ENCODE measurements at places on chromosomes 6 and 20.

GRCh38 chr6:26051665-26052310, 35.4 kb upstream of the HFE start:
- DNase-seq, result no peak

GRCh38 chr20:37714978-37715672, 21.3 kb downstream of the CTNNBL1 start:
- DNase-seq, result no peak

DNA sequence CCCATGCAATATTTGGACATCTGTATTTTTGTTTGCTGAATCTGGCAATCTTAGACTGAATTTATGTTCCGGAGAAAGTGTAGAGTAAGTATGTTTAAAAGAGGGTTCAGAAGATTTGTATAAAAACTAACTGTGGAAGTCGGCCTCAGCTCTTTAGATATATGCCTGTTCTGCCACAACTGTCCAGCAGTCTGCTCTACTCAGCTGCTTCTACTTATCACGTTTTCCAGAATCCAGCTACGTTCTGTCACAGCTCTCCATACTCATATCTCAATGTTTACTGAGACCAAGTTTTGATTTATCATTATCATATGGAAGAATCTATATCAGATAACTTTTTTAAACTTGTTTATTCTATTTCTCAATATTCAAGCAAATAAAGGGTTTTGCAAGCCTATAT, 721.3 kb downstream of the EYS start:
- DNase-seq, result no peak

GRCh38 chr6:128569732-128570679, 49.6 kb upstream of the PTPRK start:
- no peak for DNase-seq

DNA sequence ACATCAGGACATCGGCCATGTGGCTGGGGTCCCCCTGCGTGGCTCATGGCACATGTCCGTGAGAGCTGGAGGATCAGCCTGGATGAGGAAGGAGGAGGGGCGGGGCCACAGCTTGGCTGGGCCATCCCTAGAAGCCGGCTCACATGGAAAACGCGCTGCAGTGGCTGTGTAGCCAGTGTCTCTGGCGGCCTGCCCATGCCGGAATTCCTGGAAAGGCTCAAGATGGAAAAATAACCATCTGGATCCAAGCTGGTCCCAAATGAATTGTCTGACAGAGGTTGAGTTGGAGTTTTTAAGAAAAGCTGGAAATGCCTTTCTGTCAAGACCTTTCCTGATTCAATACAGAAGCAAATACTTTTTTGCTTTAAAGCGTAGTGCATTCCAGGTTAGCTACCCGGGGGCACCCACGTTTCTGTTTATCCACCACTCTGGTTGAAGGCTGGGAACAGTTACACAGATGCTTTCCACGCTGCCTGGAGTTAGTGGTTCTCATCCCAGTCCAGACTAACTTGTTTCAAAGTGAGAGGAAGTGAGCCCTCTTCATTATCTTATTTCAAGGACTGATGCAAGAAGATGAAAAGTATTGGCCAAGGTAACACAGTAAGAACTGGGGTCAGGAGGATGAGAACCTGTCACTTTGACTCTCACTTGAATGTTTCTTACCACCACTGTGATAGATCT, 99.0 kb downstream of the GMPR start:
- DNase-seq, result peak; percentile 54

DNA sequence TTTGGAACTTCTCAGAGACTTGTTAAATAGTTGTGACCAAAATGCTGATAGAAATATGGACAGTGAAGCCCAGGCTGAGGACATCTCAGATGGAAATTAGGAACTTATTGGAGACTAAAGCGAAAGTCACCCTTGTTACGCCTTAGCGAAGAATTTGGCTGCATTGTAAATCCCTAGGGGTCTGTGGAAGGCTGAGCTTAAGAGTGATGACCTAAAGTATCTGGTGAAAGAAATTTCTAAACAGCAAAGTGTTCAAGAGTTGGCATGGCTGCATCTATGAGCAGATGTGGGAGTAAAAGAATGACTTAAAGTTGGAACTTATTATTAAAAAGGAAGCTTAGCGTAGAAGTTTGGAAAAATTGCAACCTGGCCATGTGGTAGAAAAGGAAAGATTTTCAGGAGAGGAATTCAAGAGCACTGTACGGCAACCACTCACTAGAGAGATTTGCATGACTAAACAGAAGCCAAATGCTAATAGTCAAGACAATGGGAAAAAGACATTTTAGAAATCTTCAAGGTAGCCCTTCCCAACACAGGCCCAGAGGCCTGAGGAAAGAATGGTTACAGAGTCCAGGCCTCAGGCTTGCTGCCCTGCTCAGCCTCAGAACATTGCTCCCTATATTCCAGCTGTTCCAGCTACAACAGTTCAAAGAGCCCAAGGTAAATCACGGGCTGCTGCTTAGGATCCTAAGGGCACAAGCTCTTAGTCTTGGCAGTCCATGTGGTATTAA, 61.6 kb upstream of the TNFRSF21 start:
- DNase-seq, result no peak

DNA sequence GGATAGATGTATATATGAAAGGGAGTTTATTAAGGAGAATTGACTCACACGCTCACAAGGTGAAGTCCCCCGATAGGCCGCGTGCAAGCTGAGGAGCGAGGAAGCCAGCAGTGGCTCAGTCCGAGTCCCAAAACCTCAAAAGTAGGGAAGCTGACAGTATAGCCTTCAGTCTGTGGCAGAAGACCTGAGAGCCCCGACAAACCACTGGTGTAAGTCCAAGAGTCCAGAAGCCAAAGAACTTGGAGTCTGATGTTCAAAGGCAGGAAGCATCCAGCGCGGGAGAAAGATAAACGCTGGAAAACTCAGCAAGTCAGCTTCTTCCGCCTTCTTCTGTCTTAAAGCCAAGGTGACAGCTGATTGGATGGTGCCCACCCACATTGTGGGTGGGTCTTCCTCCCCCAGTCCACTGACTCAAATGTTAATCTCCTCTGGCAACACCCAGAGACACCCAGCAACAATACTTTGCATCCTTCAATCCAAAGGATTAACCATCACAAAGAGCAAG, 102.6 kb upstream of the GJE1 start:
- no peak for DNase-seq

DNA sequence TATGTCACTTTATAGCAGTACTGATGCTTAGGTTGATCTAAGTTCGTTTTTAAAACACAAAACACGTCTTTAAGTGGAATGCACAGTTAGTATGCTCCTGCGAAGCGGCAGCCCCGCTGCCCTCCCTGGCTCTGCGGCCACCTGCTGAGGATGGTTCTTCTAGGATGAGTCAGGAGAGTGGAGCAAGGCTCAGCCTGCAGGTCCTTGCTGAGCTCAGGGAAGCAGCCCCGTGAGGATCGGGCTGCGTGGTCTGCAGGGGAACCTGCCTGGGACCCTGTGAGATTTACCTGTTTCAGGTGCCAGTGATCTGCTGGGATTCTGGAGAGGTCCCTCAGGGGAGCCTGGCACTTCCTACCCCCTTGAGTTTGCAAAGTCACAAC, 57.5 kb downstream of the SYNJ2 start:
- no peak for DNase-seq

- DNase-seq, result no peak
Observed at GRCh38 chr20:31590717-31591225, 14.3 kb upstream of the ID1 start.

DNA sequence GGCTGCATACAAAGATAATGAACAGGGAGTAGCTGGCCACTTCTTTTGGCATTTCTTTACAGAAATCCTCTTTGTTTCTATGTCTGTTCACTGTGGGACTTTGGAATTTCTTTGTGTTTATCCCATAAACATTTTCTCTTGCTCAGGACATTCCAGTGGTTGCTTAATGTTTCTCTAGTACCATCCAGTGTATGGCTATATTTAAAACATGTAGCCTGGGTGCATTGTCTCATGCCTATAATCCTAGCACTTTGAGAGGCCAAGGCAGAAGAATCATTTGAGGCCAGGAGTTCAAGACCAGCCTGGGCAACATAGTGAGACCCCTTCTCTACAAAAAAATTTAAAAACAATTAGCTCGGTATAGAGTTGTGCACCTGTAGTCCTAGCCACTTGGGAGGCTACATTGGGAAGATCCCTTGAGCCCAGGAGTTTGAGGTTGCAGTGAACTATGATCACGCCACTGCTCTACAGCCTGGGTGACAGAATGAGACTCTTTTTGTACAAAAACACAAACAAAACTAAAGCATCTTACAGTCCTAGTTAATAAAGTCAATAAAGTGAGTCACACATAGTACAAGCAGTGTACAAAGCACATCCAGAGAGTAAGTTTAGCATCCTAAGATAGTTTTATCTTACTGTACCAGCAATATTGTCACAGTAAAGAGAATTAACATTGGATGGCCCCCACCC, 63.3 kb downstream of the ZFAND3 start:
- DNase-seq, result no peak

GRCh38 chr6:29919506-29920445, 22.6 kb upstream of the HLA-A start:
- no peak for DNase-seq

DNA sequence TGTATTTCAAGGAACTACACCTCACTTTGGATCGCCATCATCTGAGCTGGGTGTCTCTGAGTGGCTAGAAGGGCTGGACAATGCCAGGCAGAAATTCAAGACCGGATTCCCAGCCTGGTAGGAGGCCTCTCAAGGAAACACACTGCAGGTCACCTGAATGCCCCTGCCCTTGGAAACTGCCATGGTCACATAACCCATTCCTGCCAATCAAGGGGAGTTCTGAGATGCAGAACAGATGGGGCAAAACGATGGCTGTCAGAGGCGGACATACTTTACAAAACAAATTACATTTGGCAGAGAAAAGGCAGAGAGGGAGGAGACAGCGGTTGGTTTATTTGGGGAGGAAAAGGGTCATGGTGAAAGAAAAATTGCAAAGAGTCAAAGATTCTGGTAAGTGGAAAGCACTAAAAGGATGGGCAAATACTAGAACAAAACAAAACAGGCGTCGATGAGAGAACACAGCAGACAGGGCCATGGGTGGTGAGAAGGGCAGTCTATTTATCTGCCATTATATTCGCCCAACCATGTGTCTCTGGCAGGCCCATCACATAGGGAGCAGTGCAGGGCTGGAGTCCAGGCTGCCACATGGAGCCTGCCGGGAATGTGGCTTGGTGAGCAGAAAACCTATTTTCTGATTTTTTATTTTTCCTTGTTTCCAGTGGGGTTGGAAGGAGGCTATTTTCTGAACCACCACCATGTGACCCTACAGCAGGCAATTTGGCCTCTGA, 13.5 kb downstream of the BEND3 start:
- no peak for DNase-seq

DNA sequence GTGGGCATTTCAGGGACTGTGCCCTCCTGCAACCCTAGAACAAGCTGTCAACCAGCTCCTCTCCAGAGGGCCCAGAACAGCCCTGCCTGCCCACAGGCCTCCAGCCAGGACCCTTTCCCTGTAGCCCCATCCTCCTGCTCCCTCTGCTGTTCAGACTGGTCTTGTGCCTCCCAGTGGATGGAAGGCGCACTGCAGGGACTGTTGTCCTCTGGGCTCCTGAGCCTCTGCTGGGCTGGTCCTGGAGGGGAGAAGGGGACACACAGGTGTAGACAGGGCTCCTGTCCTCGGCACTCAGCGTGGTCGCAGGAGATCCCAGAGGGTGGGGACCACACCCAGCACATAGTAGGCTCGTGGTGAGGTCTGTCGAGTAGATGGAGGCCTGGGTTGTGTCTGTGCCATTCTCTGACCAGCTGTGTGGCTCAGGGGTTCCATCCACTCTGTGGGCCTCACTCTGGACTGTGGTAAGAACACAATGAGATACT, 11.5 kb downstream of the ITPR3 start:
- no peak for DNase-seq

GRCh38 chr6:169640351-169640852, 61.4 kb downstream of the WDR27 start:
- no peak for DNase-seq

GRCh38 chr6:106181664-106182418, 95.7 kb downstream of the PRDM1 start:
- no peak for DNase-seq

- DNase-seq, result no peak
Observed at GRCh38 chr6:40179496-40179895, 245.2 kb upstream of the MOCS1 start.

GRCh38 chr20:13449868-13450434, 188.8 kb downstream of the TASP1 start:
- DNase-seq, result no peak

GRCh38 chr6:109230453-109230852, 135.1 kb downstream of the CEP57L1 start:
- no peak for DNase-seq

DNA sequence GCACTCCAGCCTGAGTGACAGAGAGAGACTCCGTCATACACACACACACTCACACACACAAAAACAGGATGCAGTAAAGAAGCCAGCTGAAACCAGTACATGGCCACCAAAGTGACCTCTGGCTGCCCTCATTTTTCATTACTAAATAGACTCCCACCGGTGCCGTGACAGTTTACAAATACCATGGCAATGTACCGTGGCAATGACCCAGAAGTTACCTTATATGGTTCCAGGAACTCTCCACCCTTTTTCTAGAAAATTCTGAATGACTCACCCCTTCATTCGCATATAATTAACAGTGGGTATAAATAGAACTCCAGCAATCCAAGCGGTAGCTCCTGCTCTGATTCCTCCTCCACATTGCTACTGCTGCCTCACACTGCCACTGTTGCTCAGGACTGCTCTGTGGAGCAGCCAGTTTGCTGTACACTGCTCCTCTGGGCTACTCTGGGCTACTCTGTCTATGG, 57.7 kb downstream of the SNX5 start:
- DNase-seq, result no peak

DNA sequence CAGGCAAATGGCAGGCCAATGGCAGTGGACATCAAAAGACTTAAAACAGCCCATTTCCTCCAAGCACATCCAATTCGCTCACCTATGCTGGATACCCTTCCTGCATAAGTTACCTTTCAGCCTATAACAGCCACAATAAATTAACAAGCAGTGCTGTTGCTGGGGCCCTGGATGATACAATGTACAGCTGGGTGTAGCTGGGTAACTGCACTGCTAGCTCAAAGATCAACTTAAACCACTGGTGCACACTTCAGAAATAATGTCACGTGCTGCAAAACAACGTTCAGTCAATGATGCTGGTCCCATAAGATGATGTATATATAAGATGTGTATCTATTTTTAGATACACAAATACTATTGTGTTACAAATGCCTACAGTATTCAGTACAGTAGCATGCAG, 13.6 kb downstream of the IL20RA start:
- DNase-seq, result no peak

DNA sequence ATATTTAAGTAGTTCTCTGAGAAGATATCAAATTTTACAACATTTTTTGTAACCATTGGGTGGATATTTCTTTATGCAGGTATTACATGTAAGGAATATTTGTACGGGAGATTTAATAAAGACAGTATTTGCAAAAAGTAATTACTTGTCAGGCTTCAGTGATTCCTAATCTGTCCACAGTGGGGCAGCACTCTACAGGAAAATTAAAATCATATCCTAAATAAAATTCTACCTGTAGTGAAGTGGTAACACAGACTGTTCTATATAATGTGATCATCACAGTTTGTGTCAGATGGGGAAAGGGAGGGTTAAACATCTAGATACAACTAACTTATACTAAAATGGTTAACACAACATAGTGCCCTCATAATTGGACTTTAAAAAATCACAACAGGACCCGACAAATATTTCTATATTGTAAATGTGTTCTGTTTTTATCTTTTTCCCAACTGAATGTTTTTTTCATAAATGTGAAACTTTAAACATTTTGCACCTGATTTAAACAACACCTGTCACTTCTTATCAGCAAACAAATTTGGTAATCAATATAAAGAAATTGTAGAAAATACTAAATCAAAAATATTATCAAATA, 145.6 kb upstream of the MANEA start:
- DNase-seq, result no peak
